SK-MEL-5 (cell line): ENCODE measurements at places on chromosomes 11 and 22. TPM values are rescaled to one million over a fixed set of nuclear protein-coding genes. Genes with fewer than 3 reads are reported as not detected.

Gene IFT27
- 18.9 and 20.2 TPM in 2 replicates for total RNA-seq

Gene SMCO4
- total RNA-seq = 4.8 and 50.7 TPM in 2 replicates

Gene ENTHD1
- total RNA-seq = 41.5 and 41.9 TPM in 2 replicates

Gene PGAP2
- total RNA-seq = 11.8 and 14.9 TPM in 2 replicates

Gene MEI1
- total RNA-seq = 0.13 TPM in 1 of 2 replicates, not detected in the other

DNA sequence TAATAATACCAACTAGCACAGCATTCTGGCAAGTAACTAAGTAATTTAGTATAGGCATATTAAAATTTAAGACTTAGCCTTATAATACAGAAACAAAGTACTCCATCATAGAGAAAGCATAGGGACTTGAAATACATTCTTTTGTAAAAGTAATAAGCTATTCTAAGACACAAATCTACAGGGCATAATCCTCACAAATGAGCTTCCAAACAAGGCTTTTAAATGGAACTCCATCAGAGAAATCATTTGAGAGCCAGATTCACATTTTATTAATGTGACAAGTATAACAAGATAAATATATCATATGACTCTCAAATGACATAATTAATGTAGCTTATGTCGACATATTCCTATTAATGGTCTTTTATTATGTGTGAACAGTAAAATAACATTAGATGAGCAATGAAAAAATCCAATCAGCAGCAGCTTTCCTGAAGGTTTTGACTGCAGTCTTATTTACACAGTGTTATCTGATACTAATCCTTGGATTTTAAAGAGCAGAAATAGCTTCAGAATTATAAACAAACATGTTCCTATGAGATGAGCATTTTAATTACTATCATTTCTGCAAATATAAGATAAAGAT, 241.4 kb downstream of the TTC28 start:
- DNase-seq = no peak

- peak; percentile 63 for DNase-seq
Observed at GRCh38 chr11:76918941-76919386, 58.2 kb downstream of the ACER3 start.

GRCh38 chr22:36763576-36763975, 12.3 kb downstream of the IFT27 start:
- no peak for DNase-seq

- DNase-seq = peak; percentile 2
Observed at GRCh38 chr11:112810951-112811350, 150.3 kb upstream of the NCAM1 start.

DNA sequence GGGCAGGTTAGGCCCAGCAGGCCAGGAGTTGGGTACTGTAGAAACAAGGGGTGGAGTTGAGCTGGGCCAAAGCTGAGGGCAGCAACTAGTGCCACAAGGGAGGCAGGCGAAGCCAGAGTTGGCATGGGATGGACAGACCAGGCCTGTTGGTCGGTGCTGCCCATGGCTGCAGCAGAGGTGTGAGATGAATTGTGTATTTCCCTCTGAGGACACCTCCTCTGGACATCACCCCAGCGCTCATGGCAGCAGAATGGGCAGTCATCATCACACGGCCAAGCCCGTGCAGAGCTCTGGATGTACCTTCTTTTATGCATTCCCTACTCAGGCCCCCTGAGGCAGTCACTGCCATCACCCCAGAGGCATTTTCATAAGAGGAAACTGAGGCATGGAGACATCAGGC, 20.3 kb downstream of the TAB1 start:
- no peak for DNase-seq

GRCh38 chr11:63922673-63923192, 5.8 kb upstream of the RCOR2 start:
- no peak for DNase-seq

DNA sequence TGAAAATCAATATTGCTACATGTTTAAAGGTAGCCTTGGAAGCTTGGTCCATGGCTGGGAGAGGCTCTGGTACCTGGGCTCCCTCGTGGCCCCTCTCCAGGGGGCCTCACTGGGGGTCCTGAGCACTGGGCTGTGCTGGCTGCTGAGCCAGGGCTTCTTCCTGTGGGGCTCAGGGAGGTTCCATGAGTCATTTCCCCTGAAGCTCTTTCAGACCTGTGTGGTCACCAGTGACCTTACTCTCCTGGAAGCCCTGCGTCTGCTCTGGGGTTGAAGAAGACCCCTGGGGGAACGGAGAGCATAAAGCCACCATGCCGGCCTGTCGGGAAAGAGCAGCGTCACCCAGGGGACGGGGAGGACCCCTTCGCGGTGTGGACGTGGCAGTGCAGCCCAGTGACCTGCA, 389.0 kb downstream of the TBC1D22A start:
- no peak for DNase-seq
